ENCODE measurements at places on chromosomes 2 and 18.

DNA sequence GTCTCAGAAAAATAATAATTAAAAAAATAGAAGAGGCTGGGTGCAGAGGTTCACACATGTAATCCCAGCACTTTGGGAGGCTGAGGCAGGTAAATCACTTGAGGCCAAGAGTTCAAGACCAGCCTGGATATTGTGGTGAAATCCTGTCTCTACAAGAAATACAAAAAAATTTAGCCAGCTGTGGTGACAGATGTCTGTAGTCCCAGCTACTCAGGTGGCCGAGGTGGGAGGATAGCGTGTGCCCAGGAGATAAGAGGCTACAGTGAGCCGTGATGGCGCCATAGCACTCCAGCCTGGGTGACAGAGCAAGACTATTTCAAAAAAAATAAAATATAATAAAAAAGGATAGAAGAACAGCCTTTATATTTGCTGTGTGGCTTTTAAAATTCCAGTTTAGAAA lies 35.9 kb downstream of the SMC6 start:
- no peak for DNase-seq

DNA sequence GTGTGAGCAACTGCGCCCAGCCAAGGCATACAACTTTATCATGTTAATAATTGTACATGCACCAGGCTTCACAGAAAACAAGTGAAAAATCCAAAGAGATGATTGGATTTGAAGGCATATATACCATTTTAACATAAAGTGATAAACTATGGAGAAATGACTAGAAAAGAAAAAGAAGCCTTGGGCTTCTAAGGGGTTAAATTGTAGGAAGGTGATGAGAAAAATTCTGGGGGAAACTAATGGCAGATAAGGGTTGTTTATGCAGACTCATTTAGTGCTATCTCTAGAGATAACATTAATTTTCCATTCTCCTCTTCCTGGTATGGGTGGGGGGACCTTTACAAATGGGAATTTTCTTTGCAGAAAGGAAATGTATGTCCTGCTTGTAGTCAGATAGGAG lies 154.0 kb downstream of the TMEM17 start:
- no peak for DNase-seq

- DNase-seq = no peak
Observed at GRCh38 chr2:210452194-210452593, 24.4 kb downstream of the LANCL1 start.

GRCh38 chr2:53751728-53752127 lies 15.9 kb upstream of the CHAC2 start:
- DNase-seq = no peak

GRCh38 chr2:67037655-67038054 lies 359.5 kb upstream of the ETAA1 start:
- DNase-seq = no peak

DNA sequence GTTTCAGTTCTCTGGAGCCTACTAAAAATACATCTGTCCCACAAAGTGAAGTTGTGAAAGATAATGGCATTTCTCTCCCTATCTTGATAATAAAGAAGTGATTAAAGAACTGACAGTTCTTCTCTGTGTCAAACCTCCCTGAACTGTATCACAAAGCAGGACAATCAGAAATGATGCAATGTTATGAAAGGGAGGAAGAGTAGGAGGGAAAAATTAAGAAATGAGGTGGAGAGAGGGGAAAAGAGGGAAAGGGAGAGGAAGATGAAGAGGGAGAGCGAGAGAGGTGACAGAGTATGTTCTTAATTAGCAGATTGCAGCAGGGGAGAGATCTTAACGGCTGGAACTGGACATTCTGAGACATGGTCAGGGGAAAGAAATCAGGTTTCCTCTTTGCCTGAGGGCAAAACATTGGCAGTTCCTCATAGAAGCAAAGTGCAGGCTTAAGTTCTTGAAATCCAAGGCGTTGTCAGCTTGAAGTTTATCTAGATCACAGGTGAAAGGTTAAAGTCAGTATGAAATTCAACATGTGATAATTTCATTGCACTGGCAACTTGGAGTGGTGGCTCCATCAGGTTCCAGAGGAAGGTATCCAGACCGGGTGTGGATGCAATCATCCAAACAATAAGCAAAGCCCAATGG lies 54.6 kb downstream of the RDH14 start:
- no peak for DNase-seq

GRCh38 chr2:133819906-133820305 lies 251.6 kb upstream of the NCKAP5 start:
- no peak for DNase-seq

GRCh38 chr2:31148514-31148913 lies 10.3 kb upstream of the GALNT14 start:
- DNase-seq = no peak

DNA sequence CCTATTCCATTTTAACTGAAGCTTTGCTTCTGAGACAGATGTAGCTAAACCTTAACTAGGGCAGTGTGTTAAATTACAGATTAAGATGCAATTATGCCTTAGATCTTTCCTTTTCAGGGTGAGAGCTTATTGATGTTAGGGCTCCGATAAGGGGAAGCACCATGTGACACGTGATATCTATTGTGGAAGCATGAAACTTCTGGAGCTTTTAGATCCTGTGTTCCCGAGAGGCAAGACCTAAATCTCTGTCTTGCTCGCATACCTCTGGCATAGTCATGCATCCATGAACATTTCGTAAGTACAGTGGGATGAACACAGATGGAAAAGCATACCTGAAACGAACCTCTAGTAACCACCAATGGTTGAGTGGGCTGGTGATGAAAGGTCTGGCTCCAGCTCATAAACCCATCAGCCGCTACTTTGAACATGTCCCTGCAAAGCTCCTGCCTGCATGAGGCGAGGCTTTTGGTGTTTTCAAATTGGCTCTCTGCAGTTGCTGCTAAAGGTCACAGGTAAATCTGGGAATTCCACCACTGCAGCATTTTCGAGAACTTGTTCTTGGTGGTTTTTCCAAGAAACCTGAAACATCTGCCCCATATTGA lies 3.7 kb upstream of the NRP2 start:
- no peak for DNase-seq

DNA sequence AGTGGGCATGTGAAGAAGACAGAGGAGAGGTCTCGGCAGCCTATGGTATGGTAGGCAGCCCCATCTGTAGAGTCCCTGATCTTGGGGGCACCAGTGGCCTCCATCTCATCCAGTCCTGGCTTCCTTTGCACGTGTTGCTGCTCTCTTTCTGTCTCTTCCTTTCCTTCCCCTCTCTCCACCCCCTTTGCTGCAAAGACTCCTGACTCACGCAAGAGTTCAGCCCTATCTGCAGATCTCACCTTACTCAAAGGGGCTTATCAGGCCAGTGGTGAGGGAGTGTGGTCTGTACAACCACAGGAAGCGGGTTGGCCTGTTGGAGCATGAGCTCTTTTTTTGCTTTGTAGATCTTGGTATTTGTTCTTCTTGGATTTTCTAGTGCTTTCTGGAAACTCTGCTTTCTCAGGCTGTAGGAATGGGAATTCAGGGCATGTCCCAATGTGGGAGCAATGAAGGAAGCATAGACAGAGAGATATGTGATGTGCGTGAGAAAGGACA lies 14.6 kb upstream of the NT5DC4 start:
- no peak for DNase-seq

GRCh38 chr2:237304763-237305514 lies 109.0 kb downstream of the COL6A3 start:
- DNase-seq = no peak

- no peak for DNase-seq
Observed at GRCh38 chr18:74139888-74140287, 7.7 kb downstream of the FBXO15 start.

DNA sequence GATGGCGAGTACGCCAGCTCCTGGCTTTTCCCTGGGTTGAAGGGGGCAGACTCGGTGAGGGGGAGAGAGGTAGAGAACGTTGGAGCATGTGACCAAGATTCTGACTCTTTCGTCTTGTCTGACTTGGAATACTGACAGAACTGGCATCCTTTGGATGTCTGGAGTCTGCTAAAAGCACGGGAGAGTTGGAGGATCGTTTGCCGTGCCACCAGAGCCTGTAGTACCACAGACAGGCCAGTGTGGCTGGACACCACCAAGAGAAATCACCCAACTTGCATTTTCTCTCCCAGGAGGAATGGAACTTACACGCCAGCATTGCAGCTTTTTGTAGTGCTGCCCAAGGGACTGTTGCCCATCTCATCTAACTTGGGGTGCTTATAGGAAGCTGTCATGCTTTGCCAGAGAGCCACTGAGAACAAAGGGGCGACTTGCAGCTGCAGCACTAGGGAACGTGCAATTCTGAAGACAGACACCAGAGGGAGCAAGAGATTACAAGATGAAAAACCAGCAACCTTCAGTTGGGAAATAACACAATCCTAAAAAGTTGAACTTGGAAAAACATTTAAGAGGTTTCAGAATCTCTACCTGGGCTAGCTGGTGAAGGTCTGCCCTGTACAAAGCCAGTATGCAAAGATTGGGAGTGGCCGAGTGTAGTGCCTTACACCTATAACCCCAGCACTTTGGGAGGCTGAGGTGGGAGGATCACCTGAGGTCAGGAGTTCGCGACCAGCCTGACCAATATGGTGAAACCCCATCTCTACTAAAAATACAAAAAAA lies 24.1 kb downstream of the PSMG2 start:
- peak; percentile 75 for DNase-seq

DNA sequence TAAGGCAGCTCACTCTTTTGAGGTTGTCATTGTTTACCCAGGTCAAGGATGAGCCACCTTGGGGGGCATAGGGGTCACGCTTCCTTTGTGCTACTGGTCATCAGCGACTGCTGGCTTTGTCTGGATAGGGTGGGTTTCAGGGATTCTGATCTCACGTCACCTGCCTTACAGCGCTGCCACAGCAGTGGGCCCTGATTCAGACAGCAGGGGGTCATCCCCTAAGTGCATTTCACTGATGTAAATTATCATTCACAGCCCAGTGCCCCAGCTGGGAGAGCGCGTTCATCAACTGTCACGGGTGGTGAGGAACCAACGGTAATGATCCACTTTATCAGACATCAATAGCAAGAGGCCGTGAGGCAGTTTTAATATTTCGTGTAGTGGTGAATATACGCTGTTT lies 291.2 kb downstream of the NEDD4L start:
- DNase-seq = no peak

GRCh38 chr2:237638176-237638575 lies 10.8 kb downstream of the LRRFIP1 start:
- no peak for DNase-seq

DNA sequence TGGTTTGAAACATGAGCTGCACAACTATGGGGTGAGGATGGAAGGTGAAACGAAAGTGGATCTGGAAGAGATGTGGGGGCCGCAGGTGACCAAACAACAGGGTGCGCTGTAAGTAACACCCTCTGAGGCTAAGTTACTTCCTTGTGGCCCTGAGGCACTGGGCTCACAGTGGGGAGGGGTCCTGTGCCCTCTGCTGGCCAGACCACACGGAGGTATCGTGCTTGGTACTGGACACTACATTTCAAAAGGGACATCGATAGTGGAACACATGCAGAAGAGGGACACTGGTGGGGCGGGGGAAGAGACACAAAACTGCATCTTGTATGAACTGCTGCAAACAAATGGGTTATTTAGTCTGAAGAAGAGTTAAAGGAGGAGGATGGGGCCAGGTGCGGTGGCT lies 110.6 kb downstream of the CLIP4 start:
- DNase-seq = no peak

DNA sequence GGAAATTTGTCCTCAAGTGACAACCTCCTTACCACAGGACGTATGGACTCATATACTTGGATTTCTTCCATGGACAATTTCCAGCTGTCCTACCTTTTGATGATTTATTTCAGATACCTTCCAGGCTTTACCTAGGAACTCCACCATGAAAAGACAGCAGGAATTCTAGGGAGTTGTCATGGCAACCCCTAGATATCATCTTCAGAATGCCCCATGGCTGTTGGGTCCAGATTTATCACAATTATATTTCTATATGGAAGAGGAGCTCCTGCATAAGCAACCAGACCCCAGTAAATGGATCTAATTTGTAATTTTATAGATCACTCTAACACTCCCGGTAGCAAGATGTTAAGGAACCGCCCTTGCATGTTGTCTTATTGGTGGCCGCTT lies 102.3 kb upstream of the ZNF521 start:
- no peak for DNase-seq

DNA sequence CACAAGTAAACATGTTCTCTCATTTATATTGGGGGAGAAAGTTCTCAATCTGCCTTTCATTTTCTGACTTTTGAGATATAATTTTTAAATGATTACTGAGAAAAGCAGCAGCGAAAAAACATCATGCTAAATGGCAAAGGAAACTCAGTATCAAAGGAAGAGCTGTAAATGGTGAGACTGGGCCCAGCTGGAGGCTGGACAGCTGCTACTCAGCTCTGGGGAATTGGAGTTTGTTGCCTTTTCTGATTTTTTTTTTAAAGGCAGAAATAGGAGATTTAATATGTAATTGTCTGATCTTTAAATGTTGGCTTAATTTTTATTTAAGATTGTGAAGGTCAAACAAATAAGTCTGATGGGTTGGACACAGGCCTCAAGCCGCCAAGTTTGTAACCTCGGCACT lies 137.1 kb upstream of the TACR1 start:
- DNase-seq = no peak

- DNase-seq = no peak
Observed at GRCh38 chr2:112686348-112687217, 34.2 kb upstream of the NT5DC4 start.

DNA sequence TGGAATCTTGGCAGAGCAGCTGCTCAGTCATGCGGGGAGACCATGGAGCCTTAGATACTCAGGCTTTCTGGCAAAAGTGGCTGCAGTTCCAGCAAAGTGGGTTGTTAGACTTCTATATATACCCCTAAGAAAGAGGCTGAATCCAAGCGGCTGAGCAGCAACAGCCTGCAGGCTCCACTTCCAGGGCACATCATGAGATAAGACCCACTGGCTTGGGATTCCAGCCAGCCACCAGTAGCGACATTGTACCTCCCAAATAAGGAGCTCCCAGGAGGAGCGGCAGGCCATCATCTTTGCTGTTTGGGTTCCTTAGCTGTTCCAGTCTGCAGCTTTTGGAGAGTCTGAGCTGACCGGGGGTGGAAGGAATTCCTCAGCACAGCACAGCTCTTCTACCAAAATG lies 150.3 kb upstream of the ST6GAL2 start:
- DNase-seq = no peak

DNA sequence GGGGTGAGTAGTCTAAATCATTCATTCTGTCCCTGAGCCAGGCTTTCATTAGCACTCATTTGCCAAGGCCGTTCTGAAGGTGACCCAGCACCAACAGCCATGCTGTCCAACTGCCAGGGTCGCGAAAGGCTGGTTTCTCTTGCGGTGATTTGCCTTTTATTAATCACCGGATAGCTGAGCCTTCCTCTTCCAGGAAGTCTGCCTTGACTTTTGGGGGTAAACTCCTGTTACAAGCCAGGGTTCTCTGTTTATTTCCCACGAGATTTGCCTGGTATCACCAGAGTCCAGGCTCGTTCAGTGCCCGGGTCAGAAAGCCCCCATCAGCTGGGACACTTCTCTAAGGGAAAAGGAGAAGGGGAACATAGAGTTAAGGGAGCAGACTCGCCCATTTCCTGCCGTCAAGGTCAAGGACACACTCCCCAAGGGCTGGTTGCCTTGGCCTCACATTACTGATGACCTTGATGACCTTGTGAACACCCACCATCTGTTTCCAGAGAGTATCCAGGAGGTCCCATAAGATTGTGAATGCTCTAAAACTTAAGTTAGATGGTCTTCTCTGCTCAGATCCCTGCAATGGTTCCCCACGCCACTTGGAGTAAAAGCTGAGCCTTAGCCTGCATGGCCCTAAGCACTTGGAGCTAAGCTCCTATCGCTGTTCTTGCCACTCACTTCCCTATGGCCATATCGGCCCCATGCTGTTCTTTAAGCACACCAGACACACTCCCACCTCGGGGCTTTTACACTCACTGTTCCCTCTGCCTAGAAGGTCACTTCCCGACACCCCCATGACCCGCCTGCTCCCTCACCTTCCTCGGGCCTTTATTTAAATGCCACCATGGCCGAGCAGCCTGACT lies 118.0 kb upstream of the STPG4 start:
- no peak for DNase-seq
